ENCODE measurements at places on chromosomes 16 and 17.

DNA sequence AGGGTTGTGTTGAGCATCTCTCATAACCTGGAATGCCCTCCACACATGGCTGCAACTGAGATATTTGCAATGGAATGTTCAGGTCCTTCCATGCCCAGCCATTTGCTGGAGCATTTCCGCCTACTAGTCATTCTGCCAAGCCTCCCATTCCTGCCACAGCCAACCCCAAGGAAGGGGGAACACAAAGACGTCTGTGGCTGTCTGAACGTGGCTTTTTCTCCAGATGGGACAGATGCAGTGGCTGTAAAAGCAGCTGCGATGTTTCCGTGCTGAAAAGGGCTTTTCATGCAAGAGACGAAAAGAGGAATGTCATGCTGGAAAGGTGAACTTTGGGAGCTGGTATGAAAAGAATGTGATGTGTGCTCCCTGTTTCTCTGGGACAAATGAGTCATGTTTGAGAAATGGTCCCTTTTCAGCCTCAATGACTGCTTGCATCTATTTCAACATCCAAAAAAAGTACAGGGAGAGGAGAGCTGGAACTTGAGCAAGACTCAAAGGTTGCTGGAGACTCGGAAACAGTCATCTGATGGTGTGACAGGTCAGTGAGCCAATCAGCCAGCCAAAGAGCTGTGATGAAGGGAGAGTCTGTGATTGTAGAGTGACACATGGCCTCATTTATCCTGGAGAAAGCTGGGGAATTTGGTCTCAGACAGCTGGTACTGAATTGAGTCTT lies 208.9 kb downstream of the SHISA9 start:
- DNase-seq, result no peak

DNA sequence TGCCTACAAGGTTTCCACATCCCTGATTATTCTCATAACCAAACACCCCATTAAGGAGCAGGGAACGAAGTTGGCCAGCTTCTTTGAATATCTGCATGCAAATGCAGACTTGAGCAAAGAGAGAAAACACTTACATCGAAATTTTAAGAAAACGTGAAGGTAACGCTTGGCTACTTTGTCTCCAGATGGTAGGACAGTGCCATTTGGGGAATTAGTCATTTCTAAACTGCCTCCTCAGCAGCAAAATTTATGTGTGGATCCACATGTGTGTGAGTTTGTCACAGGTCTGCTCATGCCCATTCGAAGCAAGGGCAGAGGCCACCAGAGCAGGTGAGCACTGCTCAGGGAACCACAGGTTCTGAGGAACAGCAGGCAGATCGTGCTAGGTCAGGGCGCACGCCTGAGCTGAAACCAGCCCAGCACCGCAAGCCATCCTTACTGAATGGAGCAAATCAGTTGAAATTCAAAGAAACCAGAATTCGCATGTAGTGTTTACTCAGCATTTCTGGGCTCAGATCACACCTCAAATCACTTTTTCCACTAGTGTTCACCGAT lies 80.1 kb downstream of the SOCS1 start:
- DNase-seq, result no peak

DNA sequence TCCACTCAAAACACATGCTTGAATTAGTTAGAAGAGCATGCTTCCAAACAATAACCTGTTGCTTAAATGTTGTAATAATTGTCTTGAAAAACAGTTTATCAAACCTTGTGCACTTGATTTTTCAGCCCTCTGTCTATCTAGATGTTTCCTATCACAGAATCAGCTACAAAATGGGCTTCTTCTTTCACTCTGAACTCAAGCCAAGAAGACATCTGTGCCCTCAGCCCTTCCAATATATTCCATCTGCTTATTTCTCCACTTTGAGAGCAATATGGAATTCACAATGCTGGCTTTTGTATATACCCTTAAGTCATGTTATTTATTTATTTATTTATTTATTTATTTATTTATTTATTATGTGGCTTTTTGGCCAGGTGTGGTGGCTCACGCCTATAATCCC lies 234.2 kb downstream of the TOX3 start:
- no peak for DNase-seq

GRCh38 chr17:14471052-14471451 lies 170.2 kb downstream of the HS3ST3B1 start:
- DNase-seq, result no peak

GRCh38 chr16:85746460-85747215 lies 4.3 kb downstream of the C16orf74 start:
- DNase-seq, result no peak

DNA sequence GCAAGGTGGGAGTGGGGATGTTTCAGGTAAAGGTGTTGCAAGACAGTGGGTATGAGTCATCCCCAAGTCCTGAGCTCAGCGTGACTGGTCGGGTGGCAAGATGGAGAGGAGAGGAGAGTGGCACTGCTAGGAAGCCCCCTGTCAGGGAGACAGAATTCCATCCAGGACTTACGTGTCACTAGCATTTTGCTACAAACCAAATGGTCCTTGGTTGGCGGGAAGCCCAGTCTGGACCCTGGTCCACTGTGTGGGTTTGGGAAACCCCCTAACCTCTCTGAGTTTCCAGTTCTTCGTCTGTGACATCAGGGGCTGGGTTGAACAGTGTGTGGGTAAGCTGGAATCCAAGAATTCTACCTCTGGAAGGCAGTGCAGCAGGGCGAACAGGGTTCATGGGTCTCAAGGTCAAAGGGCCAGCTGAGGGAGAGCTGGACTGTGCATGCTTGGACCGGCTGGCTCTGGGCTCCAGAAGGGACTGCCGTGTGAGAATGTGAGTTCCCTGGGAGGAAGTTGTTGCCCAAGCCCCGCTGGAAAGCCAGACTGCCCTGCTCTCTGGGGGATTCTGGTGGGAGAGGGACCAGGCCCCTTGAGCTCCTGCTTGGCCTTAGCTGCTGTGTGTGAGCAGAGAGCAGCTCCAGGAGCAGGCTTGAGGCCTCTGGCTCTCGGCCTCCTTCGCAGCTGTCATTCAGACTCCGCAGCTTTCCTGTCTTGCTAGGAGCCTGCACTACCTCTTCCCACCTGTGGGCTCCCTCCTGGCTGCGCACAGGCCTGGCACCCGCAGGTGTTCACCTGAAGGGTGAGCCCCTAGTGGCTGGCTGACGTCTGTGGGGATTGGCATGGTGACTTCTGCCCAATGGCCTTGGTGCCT lies 84.6 kb downstream of the NT5M start:
- no peak for DNase-seq
